ENCODE measurements at places on chromosomes 2 and 18.

- no peak for DNase-seq
These were observed 117.4 kb downstream of the KCNF1 start for GRCh38 chr2:11029136-11029535.

- no peak for DNase-seq
These were observed 344.0 kb downstream of the LRRTM1 start for GRCh38 chr2:79960519-79960918.

- DNase-seq, result no peak
These were observed 398.8 kb upstream of the TRIB2 start for GRCh38 chr2:12317814-12318426.

DNA sequence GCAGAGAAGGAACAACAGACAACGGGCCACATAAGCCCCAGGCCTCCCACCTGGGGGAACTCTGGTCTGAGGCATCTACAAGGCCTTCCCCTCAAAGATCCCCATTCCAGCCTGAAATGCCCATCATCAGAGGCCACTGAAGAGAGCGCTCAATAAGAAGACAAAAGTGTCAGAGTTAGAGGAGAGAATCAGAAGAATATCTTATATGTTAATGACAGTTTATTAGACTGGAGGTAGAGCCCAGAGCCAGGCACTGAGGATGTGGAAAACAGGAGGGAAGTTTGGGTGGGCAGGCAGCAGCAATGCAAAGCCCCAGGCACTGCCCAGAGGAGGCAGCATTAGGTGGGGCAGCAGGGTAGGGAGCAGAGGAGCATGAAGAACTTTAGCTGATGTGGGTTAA, 2.9 kb upstream of the CTIF start:
- DNase-seq, result no peak

- no peak for DNase-seq
These were observed 90.8 kb upstream of the MGAT4A start for GRCh38 chr2:98821629-98822135.

- DNase-seq, result peak; percentile 63
These were observed 13.0 kb upstream of the ARHGAP25 start for GRCh38 chr2:68721482-68722101.

DNA sequence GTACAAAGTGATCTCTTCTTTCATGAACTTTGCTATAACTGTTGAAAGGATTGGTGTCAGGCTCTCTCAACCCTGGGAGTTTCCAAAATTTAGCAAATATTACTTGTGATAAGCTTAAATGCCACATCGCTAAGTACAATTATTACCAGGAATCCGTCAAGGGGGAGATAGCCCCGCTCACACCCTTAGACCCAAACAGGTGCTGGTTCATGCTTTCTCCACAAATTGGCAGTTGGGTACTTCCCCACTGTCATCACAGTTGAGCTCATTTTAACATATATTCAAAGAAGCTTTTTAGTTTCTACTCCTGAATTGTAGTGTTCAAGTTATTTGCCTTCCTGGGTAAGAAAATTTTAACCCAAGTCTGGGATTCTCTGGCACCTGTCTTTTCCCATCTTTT, 29.8 kb upstream of the EPB41L5 start:
- no peak for DNase-seq

DNA sequence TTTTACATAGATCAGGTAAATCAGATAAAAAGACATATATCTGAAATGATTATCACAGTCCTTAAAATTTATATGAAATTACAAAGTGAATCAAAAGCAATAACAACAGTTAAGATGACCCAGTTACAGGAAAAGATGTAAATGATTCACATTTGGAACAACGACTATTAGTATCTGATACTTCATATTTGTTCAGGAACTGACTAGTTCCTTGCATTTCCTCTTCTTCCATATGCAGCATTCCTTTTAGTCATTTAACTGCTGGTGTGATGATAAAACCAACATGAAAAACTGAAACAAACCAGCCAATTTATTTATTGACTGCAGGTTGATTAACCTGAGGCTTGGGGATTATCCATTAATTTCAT, 75.2 kb downstream of the RBMS1 start:
- DNase-seq, result no peak

- no peak for DNase-seq
These were observed 475.6 kb upstream of the ZEB2 start for GRCh38 chr2:144995482-144995881.
